ENCODE measurements at places on chromosomes 4 and X. TPM values are rescaled to one million over a fixed set of nuclear protein-coding genes. Genes with fewer than 3 reads are reported as not detected.

The APBB2 gene
- 0.65 TPM for total RNA-seq

GRCh38 chrX:50075630-50076339, 125.0 kb downstream of the AKAP4 start:
- DNase-seq, result no peak

DNA sequence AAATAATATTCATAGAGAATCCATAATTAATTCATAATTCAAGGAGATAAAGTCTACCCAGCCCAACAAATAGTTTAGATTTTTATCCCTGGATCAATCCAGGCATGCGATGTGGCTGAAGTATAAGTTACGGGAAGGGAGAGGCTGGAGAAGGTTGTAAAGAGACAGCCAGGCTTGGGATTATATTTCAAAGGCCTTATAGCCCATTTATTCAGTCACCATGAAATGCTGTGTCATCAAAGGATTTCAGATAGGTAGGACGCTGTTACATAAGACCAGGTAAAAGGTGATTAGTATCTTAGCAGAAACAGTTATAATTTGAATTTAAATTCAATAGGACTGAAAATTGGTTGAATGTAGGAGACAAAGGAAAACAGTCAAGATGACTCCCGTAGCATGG, 73.0 kb upstream of the NFKB1 start:
- no peak for DNase-seq

The ABLIM2 gene
- 4.3 TPM for total RNA-seq

The DCHS2 gene
- 0.12 TPM for total RNA-seq
